Astrocyte of the cerebellum (primary cell): ENCODE measurements at places on chromosomes 2 and 18.

GRCh38 chr2:238864207-238865014, 16.5 kb downstream of the TWIST2 start:
- peak; percentile 96 for DNase-seq

- no peak for DNase-seq
Measured at GRCh38 chr2:100640431-100641124, 77.8 kb downstream of the PDCL3 start.

GRCh38 chr18:32303400-32303799, 113.6 kb downstream of the MEP1B start:
- no peak for DNase-seq

GRCh38 chr2:232523402-232523681, 2.6 kb upstream of the CHRND start:
- no peak for DNase-seq

- DNase-seq, result no peak
Measured at GRCh38 chr2:134594399-134594798, 124.4 kb downstream of the TMEM163 start.

GRCh38 chr2:1730015-1730927, 14.0 kb downstream of the PXDN start:
- no peak for DNase-seq

GRCh38 chr2:69032336-69032735, 19.4 kb downstream of the ANTXR1 start:
- peak; percentile 84 for DNase-seq

DNA sequence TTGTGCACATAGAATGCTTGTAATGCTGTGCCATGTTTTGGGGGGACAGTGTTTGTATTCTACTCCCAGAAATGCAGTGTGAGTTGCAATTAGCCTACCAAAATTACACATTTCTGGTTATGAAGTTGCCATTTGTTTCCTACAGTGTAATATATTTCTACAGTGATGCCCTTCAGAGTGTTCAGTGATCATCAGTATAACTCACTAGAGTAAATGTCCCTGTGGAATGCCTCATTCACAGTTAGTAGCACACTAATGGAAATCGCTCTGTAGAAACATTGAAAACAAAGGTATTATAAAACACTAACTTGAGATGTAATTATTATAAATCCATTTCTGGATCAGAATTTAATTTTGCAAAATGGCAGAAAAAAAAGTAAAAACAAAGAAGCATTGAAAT, 498.7 kb downstream of the PTPRM start:
- no peak for DNase-seq

GRCh38 chr2:172745636-172746035, 10.0 kb downstream of the RAPGEF4 start:
- DNase-seq, result no peak

- DNase-seq, result no peak
Measured at GRCh38 chr2:26631401-26632170, 9.6 kb downstream of the CIB4 start.

- DNase-seq, result no peak
Measured at GRCh38 chr2:6082625-6083018, 390.4 kb downstream of the SOX11 start.

DNA sequence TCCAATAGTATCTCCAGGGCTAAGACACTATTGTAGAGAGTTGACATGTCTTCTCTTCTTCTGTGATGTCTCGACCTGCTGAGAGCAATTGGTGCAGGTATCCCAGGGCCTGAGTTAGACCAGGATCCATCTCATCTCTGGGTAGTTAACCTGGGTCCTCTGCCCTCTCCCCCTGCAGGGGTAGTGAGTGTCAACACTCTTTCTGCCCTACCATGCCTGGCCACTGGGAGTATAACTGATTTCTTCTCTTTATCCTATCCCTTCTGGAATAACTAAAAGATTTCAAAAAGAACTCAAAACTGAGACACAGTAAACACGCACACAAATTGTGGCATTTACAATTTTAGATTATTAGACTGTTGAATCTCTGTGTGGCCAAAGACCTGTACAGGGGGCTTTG, 20.8 kb upstream of the SIX3 start:
- no peak for DNase-seq

GRCh38 chr2:234102112-234102511, 51.6 kb downstream of the SPP2 start:
- no peak for DNase-seq

DNA sequence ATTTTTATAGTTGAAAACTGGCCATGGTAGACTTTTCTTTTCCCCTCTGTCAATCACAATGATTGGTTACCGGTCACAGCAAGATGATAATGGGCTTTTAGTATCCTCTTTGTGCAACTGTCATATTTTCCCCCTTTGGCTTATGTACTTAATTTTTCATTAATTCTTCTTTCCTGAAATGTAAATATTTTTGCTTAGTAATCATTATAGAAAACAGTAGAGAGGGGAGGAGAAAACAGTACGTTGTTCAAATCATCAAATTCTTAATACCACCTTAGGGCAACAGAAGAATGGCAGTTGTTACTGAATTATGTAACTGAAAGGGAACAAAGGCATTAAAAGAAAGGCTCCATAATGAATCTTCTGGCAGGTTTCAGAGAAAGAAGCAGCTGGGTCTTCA, 699.0 kb downstream of the METTL4 start:
- DNase-seq, result no peak

DNA sequence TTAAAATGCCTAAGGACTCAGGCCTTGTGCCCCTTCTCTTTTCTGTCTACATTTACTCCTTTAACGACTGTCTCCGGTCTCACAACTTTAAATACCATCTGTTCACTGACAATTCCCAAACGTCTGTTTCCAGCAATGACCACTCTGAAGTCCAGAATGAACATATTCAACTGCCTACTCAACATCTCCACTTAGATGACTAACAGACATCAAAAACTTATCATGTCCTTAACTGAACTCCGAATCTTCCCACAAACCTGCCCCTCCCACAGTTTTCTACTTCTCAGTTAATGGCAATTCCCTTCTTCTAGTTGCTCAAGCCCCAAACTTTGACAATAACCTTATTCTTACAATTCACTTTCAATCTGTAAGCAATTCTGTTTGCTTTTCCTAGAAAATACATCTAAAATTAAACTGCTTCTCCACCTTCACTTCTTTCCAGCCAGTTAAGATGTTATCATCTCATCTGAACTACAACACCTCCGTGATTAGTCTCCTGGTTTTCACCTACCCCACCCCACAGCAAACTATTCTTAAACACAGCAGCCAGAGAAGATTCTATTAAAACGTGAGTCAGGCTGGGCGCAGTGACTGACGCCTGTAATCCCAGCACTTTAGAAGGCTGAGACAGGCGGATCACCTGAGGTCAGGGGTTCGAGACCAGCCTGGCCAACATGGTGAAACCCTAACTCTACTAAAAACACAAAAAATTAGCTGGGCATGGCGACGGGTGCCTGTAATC, 2.8 kb downstream of the C1D start:
- DNase-seq, result no peak

DNA sequence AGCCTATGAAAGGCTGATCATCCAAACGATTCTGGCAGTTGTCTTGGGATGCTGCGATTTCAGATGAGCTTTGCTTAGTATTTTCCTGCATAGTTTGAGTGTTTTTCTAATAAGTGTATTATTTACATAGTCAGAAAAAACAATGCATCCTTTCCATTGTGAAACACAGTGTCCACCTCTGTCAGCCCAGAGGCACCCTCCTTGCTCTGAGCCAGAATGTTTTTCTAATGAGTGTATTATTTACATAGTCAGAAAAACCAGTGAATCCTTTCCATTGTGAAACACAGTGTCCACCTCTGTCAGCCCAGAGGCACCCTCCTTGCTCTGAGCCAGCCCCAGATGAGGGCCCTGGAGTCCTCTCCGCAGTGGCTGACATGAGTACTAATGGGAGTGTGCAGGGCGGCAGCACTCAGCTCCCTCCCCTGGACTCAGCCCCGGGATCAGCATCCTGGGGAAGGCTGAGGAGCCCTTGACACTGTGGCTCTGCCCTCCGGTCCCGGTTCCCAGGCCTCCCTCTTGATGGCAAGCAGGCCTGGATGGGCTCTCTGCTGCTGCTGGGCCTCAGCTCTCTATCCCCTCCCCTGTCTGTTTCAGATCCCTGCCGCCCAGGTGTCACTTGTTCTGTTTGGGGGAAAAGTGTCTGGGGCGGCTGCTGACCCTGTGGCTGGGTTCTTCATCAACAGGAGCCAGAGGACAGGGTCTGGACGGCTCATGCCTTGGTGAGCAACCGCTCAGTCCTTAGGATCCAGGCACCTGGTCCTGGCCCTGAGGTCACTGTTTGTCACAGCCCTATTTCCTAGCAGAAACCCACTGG, 5.9 kb downstream of the MFSD2B start:
- no peak for DNase-seq

DNA sequence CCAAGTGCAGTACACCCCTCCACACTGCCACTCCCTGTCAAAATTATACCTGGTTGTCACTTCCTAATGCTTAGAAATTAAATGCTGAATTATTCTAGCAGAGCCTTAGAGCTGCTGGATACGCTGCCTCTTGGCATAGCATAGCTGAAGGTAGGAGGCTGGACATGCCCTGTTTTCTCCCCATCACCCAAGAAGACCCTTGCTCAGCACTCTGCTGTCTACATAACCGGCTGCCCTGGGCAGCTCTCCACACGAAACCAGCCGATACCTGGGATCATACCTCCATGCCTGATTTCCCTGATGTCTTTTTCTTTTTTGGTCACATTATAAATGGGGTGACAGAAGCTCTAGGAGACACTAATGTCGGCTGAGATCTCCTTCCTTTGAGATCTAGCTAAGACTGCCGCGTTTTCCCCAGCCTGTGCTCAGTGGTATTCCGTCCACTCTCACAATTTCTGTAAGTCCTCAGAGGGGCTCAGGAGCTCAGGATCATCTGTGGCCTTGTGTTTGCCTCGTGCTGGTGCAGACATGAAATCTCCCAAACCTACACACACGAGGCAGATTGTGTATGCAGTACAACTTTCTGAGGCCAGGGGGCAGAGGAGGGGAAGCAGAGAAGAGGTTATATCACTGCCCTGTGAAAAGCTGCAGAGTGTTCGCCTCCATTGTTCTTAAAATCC, 13.5 kb upstream of the ZAP70 start:
- DNase-seq, result peak; percentile 42

DNA sequence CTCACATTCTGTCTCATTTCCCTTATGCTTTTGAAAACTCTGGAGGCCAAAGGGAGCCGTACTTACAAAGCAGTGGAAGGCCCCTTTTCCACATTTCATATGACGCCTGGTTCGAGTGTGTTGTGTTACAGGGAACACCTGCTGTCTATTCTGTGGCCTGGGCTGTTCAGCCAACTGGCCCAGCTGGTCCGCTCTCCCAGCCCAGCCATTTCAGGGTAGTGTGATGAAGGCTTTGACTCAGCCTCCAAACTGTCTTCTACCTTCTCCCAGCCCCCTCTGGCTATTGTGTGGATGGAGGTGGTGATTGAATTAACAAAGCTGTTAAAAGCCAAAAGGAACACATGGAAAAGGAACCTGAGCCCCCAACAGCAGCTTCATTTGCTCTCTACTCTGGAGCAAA, 233.8 kb downstream of the ICOS start:
- no peak for DNase-seq
